ENCODE measurements at places on chromosomes 5 and 9.

DNA sequence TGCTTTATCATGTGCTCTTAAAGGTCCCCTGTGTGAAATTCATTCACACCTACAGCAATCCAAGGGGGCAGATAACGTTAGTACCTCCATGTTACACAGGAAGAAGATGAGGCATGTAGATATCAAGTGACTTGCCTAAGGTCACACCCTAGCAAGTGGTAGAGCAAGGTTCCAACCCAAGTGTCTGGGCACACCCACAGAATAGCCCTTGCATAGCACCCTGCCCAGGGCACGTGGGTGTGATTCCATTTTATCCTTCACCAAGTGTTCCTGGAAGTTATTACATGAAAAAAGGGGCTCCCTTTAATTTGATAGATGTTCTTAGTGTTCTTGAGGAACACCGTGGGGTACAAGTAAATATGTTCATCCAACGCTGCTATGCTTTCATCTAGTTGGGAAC, 4.9 kb downstream of the TMEM171 start:
- DNase-seq: no peak

DNA sequence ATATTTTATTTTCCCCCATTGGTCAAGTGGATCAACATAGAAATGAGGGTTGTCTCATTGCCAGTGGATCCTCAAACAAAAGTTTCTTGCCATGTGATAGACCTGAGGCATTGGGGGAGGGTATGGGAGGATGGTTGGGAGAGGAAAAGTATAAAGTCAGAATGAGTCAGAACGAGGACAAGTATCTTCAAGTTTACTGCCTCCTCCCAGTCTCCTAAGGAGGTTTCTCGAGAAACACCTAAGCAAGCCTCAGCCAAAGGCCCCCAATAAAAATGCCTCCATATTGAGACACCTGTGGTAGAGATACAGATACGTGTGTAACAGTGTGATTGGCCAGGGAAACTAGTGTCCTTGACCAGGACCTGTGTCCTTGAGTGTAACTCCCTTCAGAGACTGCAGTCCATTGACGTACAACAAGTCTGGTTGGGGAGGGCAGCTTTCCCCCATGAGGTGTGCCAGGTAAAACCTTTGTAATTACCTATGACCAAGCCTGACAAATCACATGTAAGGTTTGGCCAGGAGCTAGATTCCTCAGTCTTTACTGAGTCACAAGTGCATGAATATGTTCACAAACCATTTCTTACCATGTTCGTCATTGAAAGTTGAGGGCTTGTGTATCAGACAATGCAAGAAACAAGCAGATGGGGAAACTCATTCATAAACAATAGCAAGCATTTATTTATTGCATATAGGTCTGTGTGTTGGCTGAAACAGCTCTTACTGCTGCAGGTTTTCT, 198.6 kb upstream of the SH3GL2 start:
- no peak for DNase-seq

DNA sequence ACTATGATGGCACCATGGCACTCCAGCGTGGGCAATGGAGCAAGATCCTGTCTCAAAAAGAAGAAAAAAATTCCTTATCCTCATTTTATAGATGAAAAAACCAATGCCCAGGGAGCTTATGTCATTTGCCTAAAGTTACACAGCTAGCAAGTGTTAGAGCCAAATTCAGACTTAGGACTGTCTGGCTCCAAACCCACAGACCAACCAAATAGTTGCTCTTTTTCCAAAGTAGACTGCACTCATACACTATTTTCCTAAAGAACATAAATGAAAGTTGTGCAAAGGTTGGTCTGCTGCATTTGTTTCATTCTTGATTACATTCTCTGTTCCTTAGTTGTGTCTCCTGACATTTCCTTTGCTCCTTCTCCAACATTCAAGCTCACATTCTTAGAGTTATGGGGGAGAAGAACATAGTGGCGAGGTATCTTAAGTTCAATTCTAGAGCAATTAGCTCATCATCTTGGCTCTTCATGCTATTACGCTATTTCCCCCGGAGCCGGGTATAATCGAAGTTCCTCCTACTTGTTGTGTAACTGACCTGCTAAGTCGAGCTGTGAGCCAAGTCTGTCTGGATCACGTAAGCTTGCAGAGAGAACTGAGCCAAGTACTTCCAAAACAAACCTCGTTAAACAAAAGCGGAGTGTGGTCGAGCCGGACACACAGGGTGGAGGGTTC, 138.3 kb downstream of the RFK start:
- DNase-seq: no peak

GRCh38 chr5:87541033-87541432, 128.3 kb upstream of the CCNH start:
- DNase-seq: no peak

DNA sequence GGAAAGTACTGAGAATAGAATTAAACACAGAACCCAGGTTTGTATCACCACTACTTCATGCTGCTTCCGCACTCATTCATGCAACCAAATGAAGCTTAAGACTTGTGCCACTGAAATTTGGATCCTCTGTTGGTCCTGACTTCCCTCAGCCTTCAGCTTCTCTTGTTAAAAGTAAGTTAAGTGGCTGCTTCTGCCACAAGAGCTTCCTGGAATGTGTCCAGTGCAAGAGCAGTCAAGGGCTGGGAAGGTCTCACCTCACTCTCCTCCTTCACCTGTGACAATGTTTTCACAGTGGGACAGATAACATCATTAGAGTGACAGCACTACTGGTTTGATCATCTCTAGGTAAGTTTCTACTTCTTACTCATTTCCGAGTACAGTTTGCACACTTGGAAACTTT, 7.9 kb downstream of the SNCAIP start:
- no peak for DNase-seq

DNA sequence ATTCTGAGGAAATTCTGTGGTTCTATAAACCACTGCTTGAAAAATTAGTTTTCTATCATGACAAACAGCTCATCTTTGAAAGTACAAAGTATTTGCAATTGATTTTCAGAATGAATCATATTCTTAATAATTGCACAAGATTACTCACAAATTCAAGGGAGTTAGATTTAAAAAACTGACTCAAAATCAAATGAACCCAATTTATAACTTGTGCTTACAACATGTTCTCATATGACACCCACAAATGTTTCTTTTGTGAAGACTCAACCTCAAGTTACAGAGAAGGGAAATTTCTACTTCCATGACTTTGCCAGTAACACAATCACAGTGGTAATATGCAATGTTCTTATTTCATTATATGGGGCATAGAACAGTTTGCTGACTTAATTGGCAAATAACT, 272.0 kb upstream of the ACTBL2 start:
- DNase-seq: no peak

GRCh38 chr9:101738566-101739183, at the start of gene GRIN3A:
GRIN3A (minus strand) TSS chr9:101738647; CDS start chr9:101737979, 668 bp downstream.
- DNase-seq: no peak

GRCh38 chr5:35853631-35854030, 3.1 kb upstream of the IL7R start:
- peak; percentile 60 for DNase-seq

DNA sequence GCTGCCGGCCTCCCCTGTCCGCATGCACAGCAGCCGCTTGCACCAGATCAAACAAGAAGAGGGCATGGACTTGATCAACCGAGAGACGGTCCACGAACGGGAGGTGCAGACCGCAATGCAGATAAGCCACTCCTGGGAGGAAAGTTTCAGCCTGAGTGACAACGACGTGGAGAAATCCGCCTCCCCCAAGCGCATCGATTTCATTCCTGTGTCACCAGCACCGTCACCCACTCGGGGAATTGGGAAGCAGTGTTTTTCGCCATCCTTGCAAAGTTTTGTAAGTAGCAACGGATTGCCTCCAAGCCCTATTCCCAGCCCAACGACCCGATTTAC, 75.3 kb downstream of the PIP5K1B start:
- DNase-seq: no peak

- DNase-seq: no peak
Measured at GRCh38 chr5:139273322-139273571, 20.3 kb upstream of the MATR3 start.

DNA sequence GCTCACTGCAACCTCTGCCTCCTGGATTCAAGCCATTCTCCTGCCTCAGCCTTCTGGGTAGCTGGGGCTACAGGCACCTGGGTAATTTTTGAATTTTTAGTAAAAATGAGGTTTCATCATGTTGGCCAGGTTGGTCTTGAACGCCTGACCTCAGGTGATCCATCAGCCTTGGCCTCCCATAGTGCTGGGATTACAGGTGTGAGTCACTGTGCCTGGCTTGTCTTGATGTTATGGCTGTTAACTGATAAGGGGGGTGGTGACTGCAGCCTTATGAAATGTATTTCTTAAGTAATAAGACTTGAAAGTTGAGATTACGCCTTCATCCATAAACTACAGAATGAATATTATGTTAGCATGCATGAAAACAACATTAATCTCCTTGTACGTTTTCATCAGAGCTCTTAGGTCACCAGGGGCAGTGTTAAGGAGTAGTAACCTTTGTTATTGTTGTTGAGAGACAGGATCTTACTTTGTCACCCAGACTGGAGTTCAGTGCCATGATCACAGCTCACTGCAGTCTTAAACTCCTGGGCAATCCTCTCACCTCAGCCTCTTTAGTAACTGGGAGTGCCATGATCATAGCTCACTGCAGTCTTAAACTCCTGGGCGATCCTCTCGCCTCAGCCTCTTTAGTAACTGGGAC, 148.3 kb downstream of the ATP10B start:
- DNase-seq: no peak

DNA sequence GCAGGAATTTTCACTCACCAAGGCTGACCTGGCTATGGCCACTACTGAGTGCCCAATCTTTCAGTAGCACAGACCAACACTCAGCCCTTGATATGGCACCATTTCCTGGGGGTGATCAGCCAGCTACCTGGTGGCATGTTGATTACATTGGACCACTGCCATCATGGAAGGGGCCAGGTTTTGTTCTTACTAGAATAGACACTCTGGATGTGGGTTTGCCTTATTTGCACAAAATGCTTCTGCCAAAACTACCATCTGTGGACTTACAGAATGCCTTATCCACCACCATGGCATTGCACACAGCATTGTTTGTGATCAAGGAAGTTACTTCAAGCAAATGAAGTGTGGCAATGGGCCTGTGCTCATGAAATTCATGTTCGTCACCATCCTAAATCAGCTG, 69.7 kb upstream of the SH3GL2 start:
- DNase-seq: no peak

DNA sequence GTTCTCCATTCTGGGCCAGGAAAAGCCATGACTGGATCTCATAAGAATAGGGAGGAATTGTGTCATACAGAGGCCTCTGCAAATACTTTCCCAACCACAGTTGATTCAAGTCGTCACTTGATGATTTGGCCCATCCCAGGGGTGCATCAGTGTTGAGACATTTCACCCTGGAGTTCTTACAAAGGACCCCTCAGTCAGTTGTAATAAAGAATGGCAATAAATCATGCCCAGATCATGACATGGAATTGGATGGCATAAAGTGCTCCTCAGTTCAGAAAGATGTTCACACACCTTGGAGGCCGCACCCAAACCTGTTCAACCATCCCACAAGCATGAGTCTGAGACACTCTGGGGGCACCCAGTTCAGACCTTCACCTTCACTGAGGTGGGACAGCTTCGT, 168.1 kb downstream of the NR3C1 start:
- DNase-seq: no peak

GRCh38 chr9:36665387-36665786, 92.7 kb downstream of the MELK start:
- no peak for DNase-seq

DNA sequence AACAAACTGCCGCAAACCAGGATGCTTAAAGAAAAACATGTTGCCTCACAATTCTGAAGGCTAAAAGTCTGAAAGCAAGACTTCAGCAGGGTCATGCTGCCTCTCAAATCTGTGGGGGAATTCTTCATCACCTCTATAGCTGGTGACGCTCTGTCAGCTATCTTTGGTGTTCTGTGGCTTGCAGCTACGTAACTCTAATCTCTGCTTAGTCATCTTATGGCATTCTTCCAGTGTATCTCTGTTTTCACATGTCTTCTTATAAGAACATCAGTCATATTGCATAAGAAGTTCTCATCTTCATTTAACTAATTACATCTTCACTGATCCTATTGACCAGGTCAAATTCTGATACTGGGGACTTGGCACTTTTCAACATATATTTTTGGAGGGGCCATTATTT, 243.0 kb downstream of the CDH10 start:
- DNase-seq: no peak

DNA sequence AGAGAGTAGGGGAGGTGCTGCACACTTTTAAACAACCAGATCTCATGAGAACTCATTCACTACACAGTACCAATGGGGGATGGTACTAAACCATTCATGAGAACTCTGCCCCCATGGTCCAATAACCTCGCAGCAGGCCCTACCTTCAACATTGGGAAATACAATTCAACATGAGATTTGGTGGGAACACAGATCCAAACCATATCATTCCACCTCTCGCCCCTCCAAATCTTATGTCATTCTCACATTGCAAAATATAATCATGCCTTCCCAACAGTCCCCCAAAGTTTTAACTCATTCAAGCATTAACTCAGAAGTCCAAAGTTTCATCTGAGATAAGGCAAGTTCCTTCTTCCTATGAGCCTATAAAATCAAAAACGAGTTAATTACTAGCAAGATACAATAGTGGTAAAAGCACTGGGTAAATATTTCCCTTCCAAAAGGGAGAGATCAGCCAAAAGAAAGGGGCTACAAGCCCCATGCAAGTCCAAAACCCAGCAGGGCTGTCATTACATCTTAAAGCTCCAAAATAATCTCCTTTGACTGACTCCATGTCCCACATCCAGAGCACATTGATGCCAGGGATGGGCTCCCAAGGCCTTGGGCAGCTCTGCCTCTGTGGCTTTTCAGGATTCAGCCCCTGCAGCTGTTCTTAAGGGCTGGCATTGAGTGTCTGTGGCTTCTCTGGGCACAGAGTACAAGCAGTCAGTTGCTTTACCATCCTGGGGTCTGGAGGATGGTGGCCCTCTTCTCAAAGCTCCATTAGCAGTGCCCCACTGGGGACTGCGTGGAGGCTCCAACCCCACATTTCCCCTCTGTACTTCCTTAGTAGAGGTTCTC, 8.3 kb downstream of the GPR150 start:
- no peak for DNase-seq

GRCh38 chr5:54062958-54063357, 247.4 kb downstream of the ARL15 start:
- no peak for DNase-seq

- no peak for DNase-seq
Measured at GRCh38 chr5:125410537-125411070, 664.2 kb upstream of the ZNF608 start.

GRCh38 chr5:56761151-56761885, 54.0 kb upstream of the MAP3K1 start:
- DNase-seq: no peak

GRCh38 chr5:170640731-170641588, 137.1 kb downstream of the KCNIP1 start:
- DNase-seq: no peak

DNA sequence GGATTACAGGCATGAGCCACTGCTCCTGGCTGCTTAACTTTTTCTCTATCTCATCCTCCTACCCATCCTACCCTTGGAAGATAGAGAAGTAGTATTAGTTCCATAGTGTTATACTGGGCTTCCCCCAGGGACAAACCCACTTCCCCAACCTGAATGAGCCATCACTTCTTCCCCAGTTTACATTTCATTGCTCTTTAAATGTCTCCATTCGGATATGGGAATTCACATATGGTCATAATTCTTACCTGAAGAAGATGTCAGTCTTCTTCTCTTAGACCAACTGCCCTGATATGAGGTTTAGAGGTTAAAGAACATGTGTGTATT, 1.9 kb downstream of the CD274 start:
- DNase-seq: no peak

GRCh38 chr9:96604004-96604319, 15.7 kb downstream of the CDC14B start:
- DNase-seq: no peak
